ENCODE measurements at places on chromosomes 13 and 19. TPM values are rescaled to one million over a fixed set of nuclear protein-coding genes. Genes with fewer than 3 reads are reported as not detected.

GIPC3 gene
- total RNA-seq = under 0.01 TPM

- no peak for DNase-seq
These were observed 6.8 kb upstream of the ZSCAN5A start for GRCh38 chr19:56321254-56321988.

GRCh38 chr19:54206030-54206830, 5.6 kb downstream of the RPS9 start:
- no peak for DNase-seq

DNA sequence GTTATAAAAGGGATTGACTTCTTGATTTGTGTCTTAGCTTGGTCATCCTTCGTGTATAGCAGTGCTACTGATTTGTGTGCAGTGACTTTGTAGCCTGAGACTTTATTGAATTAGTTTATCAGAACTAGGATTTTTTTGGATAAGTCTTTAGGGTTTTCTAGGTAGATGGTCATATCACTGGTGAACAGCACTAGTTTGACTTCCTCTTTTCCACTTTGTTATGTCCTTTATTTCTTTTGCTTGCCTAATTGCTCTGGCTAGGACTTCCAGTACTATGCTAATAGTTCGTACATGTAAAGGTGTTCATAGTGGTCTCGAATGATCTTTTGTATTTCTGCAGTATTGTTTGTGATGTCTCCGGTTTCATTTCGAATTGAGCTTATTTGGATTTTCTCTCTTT, 145.4 kb downstream of the DNAJC3 start:
- DNase-seq = no peak

CLEC17A gene
- total RNA-seq = not detected

AMH gene
- total RNA-seq = 0.82 TPM

DNA sequence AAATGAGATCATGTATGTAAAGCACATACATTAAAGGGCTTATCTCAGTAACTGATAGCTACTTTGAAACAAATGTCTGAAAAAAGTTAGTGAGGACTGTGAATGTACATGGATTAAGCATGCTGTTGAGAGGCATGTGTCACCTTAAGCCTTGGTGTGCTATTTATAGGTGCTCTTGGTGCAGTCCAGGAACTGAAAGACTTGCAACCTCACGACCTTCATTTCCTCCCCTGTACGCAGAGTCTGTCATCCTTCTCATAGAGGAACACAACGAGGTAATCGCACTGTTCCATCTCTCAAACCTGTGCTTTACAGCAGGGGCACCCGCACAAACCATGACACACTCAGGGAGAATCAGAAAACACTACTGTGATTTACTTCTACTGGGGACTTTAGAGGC, 65.6 kb downstream of the UFM1 start:
- DNase-seq = no peak

CCNA1 gene
- total RNA-seq = 10.2 TPM

DNA sequence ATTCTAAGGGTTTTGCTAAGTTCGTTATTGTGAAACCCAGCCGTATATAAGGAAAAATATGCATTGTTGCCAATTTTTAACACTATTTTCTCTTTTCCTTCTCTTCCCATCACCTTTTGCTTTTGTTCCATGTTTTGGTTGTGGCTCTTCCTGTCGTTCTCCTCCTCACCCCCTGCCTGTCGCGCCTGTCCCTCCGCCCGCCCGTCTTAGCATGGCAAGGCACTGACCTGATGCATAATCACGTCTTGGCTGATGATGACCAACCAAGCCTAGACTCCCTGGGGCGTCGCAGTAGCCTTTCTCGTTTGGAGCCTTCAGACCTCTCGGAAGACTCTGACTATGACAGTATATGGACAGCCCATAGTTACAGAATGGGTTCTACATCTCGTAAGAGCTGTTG, 28.5 kb upstream of the TEX29 start:
- no peak for DNase-seq

- DNase-seq = no peak
These were observed 1.4 kb upstream of the CD209 start for GRCh38 chr19:7748756-7749155.

ZNF154 gene
- 33.0 TPM for total RNA-seq

- no peak for DNase-seq
These were observed 1070.6 kb downstream of the PCDH9 start for GRCh38 chr13:66159511-66159910.

ZNF790 gene
- total RNA-seq = 26.1 TPM

ADPRHL1 gene
- total RNA-seq = 1.2 TPM

DNA sequence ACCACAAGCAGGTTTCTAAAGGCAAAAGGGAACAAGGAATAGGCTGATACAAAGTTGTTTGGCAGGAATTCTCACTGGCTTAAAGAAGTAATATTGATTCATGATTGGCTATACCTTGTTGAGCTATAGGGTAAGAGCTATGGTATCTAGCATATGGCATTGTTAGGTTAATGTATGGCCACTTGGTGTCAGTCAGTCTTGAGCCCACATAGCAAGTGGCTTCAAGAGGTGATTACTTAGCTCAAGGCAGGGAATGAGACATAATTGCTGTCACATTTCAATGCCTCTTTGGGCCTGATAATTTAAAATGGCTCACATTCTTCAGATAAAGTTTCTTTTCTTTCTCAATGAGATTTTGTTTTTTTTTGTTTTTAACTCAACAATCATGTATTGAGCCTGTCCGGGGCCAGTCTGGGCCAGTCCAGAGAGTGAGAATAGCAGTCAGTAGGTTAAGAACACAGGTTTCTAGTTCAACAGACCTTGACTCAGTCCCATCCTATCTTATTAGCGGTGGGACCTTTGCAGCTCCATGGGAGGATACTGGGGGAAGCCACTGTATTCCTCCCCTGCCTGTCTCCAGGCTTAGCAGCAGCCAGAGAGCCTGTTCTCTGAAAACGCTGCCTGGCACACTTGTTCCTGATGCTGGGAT, 45.8 kb upstream of the RCBTB2 start:
- no peak for DNase-seq

INAFM1 gene
- 4.1 TPM for total RNA-seq

- DNase-seq = no peak
These were observed 488.1 kb downstream of the COG6 start for GRCh38 chr13:40143559-40143958.

CFAP97D2 gene
- not detected for total RNA-seq

DNA sequence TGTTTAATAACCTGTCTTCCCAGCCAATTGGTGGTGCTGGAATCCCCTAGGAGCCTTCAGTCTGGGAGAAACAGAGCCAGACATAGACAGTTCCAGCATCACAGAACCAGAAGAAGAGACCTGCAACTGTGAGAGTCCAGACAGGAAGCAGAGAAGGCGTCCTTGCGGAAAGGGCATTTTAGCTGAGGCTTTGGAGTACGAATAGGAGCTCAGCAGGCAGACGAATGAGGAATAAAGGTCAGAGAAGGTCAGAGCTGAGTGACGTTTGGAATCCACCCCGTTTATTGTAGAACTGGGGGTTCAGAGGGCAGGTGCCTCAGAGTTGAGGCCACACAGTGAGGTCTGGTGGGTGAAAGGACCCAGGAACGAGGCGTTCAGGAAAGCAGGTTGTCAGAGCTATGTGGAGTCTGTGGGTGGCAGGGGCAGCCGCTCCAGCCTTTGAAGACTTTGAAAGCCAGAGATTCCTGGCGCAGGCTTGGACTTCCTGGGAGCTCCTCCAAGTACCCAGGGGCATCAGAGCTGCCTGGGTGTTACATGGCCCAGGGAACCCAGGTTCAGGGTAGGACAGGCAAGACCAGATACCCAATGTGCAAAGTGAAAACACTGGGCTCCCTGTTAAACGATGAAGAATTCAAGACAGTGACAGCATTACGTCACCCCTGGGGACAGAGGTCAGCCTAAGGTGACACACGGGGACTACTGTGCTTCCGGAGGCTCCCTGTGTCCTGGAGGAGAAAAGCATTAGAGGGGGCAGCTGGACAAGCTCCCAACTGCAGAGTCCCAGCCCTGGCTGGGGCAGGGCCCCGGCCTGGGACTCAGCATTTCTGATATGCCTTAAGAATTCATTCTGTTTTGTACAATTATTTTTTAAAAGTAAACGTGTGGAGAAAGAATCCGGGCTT, 5.5 kb downstream of the ARRDC2 start:
- no peak for DNase-seq

DNA sequence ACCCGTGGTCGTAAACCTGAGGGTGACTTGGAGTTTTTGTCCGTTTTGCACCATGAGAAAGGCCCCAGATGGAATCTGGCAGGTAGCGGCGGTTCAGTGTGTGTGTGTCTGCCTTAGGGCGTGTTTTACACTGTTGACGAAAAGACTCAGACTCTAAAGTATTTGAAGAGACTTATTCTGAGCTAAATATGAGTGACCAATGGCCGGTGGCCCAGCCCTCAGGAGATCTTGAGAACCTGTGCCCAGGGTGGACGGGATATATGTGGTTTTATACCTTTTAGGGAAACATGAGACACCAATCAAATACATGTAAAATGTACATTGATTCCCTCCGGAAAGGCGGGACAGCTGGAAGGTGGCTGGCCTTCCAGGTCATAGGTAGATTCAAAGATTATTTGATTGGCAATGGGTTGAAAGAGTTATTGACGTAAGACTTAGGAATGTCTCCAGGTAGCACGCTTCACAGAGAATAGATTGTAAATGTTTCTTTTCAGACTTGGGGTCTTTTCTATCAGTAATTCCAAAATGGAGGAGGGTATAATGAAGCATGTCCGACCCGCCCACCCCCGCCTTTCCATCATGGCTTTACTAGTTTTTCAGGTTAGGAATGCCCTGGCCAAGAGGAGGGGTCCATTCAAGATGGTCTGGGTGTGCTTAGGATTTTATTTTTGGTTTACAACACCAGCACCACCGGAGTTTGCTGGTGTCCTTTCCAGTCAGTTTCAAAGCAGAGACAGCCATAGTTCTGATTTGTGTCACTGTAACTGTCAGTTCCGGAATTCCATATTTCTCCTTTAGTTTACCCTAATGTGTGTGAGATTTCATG, 1.0 kb upstream of the ZNF529 start:
- DNase-seq = peak; percentile 21

- DNase-seq = peak; percentile 14
These were observed 311.3 kb downstream of the DLEU7 start for GRCh38 chr13:50531917-50532899.

DNA sequence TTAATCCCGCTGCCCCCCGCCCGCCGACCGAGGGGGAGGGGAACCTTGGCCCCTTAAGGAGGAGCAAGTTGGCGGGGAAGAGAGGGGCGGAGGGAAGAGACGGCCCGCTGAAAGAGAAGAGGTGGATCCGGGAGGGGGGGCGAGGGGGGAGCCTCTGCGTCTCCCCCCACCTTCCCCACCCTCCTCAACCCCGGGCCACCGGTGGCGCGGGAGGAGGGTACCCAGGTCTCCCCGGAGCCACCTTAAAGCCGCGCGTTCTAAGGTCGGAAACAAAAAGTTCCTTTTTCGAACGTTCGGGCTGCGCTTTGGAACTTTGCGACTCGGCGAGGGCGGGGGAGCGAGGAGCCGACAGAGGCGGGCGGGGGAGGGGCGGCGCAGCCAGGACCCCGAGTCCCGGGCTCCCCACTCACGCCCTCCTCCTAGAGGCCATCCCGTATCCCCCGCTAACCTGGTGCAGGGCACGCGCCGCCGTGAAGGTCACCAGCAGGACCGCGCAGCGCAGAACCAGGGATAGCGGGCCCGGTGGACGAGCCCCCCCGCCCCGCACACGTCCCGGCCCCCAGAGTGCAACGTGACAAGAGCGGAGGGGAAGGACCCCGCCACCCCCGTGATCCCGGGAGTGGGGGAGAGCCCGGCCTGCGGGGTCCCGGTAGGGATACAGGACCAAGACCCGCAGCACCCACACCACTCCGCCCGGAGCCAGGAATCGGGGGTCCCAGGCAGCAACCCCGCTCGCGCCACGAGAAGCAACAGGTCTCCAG, 659 bp downstream of the ERF start:
- peak; percentile 57 for DNase-seq

DNA sequence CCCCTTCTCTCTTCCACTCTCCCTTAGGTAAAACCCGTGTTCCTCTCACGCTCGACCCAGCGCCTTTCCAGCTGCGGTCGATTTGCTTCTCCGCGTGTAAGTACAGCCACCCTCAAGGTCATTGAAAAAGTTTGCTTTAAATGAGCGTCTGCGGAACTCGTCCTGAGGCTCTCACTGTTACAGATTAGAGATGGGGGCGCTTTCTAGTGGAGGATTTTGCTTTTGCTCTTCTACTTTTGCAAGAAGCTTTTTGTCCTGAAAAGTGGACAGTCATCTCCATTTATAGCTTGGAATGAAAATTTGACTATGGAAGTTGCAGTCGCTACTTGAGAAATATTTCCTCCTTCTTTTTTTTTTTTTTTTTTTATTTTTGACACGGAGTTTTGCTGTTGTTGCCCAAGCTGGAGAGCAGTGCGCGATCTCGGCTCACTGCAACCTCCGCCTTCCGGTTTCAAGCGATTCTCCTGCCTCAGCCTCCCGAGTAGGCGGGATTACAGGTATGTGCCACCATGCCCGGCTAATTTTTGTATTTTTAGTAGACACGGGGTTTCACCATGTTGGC, 595 bp upstream of the RAB20 start:
- DNase-seq = no peak

STOML3 gene
- total RNA-seq = not detected

ZDHHC20 gene
- 121 TPM for total RNA-seq

DMWD gene
- 47.7 TPM for total RNA-seq

- no peak for DNase-seq
These were observed 21.3 kb downstream of the ANKRD10 start for GRCh38 chr13:110893571-110893970.

DNA sequence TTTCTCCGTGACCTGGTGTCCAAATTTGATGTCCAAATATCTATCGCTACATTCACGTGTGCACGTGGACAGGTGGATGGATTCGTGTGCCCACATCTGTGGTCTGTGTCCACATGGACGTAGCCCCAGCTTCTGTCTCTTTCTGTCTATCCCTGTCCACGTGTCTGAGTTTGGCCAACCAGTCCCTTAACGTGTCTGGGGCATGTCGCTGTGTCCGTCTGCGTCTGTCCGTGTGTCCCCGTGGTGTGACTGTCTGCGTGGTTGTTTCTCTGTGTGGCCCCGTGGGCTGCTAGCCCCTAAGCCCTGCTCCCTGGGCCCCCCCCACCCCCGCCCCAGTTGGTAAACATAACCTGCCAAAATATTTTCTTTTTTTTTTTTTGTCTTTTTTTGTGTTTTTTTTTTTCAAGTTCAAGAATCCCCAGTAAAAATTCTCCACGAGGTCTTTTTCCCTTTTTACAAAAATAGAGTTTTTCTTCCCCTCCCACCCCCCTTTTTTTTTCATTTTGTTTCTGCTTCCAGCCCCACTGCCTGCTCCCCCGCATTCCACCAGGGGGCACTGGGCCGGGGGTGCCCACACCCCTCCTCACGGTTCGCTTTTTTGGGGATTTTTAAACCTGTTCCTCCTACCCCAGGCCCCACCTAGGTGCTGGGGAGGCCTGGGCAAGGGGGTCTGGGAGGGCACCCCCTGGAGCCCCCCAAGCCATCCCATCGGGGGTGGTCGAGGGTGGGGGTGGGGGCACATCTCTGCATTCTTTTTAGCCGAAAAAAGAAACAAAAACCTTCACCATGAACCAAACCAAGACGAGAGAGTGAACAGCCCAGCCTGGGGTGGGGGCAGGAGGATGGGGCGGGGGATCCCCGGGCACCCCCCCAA, 18.3 kb downstream of the PRKCSH start:
- peak; percentile 44 for DNase-seq

AP1M2 gene
- total RNA-seq = 0.41 TPM

- no peak for DNase-seq
These were observed 802.3 kb downstream of the LIG4 start for GRCh38 chr13:107413005-107413404.

- DNase-seq = no peak
These were observed 180.2 kb upstream of the TSC22D1 start for GRCh38 chr13:44756276-44756810.

TNFRSF19 gene
- 10.2 TPM for total RNA-seq

FFAR3 gene
- not detected for total RNA-seq

VSIG10L gene
- 0.41 TPM for total RNA-seq

FUT6 gene
- not detected for total RNA-seq

- DNase-seq = no peak
These were observed 4.3 kb downstream of the SLC25A30 start for GRCh38 chr13:45413826-45414307.
